ENCODE measurements at places on chromosomes 7 and 10.

GRCh38 chr10:122648599-122649428 lies 50.8 kb downstream of the C10orf120 start:
- DNase-seq = peak; percentile 78

DNA sequence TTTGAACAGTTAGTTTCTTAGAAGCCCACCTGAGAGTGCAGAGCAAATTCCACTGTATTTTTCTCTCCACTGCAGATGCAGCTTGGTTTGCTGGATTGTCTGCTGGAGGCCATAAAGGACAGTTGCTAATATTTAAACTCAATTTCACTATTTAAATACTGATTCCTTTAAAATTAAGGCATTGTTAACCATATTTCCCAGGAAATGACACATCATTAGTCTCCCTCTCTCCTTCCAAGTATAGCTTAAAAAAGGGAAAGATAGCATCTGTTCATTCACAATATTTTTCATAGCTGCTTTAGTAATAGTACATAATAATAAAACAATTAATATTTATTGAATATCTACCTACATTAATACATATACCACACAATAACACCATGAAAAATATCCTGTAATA lies 252.9 kb downstream of the HGF start:
- no peak for DNase-seq

DNA sequence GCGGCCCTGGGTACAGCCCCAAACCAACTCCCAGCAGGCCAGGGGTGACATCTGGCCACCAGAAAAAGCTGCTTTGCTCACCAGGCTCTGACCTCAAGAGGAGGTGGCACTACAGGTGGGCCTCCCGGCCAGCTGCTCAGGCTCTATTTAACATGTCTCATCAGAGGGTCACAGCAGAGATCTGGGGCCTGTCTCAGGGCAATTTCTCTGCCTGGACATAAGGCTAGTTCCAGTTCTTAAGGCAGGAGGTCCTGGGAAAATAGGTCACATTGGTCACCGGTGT lies 88.6 kb downstream of the GFRA1 start:
- no peak for DNase-seq

GRCh38 chr7:43465581-43466554 lies 117.0 kb upstream of the STK17A start:
- no peak for DNase-seq

GRCh38 chr7:129169171-129169671 lies 19.2 kb upstream of the SMO start:
- DNase-seq = no peak

GRCh38 chr10:20839141-20839540 lies 58.0 kb downstream of the NEBL start:
- DNase-seq = no peak

DNA sequence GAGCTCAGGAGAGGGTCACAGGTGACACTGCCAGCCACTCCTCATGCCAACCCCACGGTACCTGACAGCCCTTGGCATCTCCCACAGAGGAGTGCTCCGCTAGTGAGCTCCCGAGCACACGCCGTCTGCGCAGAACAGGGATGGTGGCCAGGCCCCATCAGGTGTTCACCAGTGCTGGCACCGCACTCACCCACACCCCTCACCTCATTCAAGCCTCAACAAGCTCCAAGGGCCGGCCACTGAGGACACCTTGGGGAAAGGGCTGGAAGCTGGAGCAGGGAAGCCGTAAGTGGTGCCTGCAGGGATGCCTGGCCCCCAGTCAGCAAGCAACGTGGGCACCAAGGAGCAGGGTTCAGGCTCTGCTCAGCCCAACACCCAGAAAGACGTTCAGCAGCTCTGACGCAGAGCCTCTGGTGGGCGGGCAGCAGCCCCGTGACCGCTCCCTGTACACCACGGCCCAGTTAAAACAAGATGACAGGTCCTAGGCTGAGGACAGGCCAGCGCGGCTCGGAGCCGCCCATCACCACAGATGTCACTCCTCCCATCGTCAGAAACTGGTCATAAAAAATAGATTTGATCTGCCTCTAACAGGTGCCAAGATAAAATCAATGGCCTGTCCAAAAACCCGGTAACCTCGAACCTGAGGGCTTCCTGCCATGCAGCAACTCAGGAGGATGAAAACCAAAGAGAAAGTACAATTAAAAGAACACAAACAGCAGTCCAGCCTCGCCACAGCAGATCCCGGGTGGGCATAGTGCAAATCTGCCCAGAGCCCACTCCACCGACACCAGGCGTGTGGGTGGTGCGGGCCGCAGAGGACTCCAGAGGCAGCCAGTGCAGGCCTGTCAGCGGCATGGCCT lies 275.9 kb downstream of the MAD1L1 start:
- no peak for DNase-seq

GRCh38 chr7:88071994-88072714 lies 138.1 kb downstream of the ADAM22 start:
- DNase-seq = no peak

- no peak for DNase-seq
Measured at GRCh38 chr7:100572281-100572948, 1.3 kb downstream of the SAP25 start.

- no peak for DNase-seq
Measured at GRCh38 chr10:99758211-99758891, 24.1 kb upstream of the ABCC2 start.

- DNase-seq = no peak
Measured at GRCh38 chr7:108605559-108606201, 36.0 kb downstream of the DNAJB9 start.

- DNase-seq = no peak
Measured at GRCh38 chr7:158863611-158864506, 7.5 kb downstream of the DYNC2I1 start.

- DNase-seq = no peak
Measured at GRCh38 chr7:14821757-14822480, 80.6 kb downstream of the DGKB start.

DNA sequence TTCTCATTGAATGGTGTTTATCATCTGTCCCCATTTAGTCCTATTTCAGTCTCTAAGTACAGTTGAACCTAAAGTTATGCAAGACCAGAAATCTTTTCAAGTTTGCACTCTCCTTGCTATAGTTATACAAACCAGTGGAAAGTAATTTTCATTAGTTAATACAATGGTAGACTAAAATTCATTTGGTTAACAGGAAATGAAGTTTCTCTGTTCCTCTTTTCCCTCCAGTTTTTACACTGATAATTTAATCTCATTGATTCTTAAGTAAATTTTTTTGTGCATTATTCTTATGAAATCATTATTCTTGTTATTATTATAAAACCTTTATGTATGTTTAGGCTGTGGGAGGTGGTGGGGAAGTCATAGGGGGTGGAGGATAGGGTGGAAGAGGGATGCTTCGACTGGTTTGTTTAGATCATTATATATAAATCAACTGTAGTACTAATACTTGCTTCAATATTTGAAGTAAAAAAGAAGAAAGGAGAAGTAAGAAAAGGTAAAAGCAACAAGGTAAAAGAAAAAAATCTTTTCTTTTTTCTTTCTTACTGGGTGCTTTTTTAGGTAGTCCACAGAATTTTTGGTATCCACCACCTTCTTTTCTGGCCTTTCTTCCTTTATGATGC lies 104.1 kb downstream of the GPR85 start:
- DNase-seq = no peak

DNA sequence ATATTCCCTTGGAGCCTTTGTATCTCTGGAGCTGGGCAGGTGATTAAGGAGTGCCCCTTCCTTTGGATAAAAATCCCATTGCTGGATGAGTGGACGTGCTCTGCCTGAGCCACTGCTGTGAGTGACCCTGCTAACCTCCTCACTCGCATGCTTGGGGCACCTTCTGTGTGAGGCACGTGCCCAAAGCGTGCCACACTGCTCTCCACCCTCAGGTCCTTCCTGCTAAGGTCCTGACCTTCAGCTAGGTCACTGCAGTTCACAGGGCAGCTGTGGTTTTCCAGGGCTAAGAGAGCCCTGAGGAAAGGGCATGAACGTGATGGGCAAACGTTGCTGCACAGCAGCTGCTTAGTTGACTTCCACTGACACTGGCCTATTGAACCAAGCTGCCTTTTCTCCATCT lies 204.4 kb upstream of the COBL start:
- DNase-seq = no peak

DNA sequence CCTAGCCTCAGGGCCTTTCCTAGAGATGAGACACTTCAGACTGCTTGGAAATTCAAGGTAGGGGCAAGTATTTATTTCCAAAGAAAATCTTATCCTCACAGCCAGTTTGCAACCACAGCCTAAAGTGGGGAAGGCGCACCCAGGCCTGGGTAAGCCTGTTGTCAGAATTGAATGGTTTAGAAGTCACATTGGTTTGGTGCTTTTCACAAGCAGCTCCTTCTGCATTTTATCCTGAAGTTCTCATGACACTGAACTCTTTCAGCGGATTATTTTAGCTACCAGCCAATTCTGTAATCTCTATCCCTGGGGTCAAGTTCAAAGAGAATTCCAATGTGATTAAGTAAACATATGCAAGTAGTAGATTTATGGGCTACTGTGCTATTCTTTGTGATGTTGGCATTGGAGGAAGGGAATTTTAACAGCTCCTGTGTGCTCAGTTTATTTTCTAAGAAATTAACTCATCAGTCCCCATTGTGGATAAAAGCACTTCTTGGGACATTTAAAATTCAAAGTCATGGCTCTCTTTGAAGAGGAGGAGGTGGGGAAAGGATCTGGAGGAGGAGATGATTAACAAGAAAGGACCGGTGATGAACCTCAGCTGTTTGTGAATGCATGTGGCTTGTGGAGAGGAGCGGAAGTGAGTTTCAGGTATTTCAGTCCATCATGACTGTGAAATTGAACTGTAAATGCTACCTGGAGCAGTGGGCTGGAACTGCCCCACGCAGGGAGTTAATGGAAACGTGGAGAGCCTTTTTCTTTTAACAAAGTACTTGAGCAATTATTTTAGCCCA lies 90.2 kb upstream of the CACUL1 start:
- DNase-seq = no peak

- DNase-seq = no peak
Measured at GRCh38 chr10:122849900-122850605, 4.4 kb upstream of the CUZD1 start.

- no peak for DNase-seq
Measured at GRCh38 chr7:50665403-50666123, 100.4 kb upstream of the DDC start.

GRCh38 chr10:104291439-104291951 lies 22.5 kb downstream of the GSTO2 start:
- DNase-seq = peak; percentile 93

DNA sequence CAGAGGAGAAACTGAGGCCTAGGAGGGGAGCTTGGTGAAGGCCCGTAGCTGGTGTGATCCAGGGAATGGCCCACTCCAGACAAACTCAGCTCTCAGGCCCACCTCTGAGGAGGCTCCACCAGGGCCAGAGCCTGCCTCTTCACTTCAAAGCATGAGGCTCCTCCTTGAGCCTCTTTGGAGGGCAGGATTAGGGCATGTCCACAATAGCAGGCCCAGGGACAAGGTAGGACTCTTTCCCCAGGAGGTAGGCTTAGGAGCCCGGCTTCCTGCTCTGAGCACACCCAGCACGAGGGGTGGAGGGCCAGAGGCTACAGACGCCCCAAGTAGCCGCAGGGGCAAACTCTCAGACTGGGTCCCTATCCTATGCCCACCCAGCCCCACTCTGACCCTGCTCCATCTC lies 164.6 kb upstream of the ZMIZ1 start:
- no peak for DNase-seq

- peak; percentile 18 for DNase-seq
Measured at GRCh38 chr7:68146983-68147382, 1150.3 kb downstream of the TYW1 start.

DNA sequence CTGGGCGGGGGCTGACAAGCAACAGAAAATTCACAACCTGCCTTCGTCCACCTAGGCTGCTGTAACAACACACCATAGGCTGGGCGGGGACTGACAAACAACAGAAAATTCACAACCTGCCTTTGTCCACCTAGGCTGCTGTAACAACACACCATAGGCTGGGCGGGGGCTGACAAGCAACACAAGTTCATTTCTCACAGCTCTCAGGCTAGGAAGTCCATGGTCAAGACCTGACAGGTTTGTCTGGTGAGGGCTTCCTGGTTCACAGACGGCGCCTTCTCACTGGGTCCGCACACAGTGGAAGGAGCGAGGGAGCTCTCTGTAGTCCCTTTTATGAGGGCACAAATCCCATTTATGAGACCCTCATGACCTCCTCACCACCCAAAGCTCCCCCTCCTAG lies 52.2 kb downstream of the DIP2C start:
- no peak for DNase-seq

GRCh38 chr10:113613427-113613826 lies 50.4 kb downstream of the NRAP start:
- DNase-seq = no peak

- DNase-seq = no peak
Measured at GRCh38 chr10:119375574-119376272, 166.8 kb downstream of the RGS10 start.

DNA sequence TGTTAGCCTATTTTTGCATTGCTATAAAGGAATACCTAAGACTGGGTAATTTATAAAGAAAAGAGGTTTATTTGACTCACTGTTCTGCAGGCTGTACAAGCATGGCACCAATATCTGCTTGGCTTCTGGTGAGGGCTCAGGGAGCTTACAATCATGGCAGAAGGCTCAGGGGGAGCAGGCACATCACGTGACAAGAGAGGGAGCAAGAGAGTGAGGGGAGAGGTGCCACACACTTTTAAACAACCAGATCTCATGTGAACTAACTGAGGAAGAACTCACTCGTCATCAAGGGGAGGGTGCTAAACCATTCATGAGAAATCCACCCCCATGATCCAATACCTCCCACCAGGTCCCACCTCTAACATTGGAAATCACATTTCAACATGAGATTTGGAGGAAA lies 73.9 kb upstream of the ADCY1 start:
- DNase-seq = no peak

DNA sequence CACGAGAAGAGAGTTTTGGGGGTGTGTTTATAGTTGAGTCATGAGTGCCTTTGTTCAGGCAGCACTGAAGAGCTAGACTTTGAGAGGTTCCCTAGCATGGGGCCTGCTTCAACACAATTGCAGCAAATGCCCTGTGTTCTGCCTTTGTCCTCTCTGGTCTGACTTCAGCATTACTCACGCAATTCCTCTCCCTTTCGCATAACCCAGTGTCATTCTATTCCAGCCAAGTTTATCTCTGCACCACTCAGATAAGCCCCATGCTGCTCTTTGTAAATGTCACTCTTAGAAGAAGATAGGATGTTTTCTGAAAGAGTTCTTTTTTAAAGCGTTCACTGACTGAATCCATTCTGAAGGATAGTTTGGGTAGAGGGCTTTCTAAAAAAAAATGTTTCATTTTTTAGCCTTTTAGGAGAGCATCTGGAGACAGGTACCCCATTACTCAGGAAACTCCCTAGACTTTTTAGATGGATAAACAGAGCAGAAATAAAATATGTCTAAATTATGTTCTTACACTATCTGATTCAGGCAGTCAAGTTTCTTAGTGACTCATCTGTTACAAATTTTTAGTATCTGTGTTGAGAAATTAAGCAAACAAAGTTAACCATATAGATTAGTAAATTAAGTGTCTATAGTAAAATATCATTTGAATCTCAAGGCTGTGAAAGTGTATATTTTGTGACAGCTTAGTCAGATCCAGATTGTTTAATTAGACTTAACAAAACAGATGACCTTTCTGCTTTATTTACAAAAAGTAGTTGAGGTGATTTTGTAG lies 318.5 kb downstream of the GPR158 start:
- DNase-seq = peak; percentile 28

- peak; percentile 64 for DNase-seq
Measured at GRCh38 chr10:102596506-102596971, 47.7 kb upstream of the TRIM8 start.

Data from Ammon's horn (tissue), 1 donor.